ENCODE measurements at places on chromosomes 11 and 22.

DNA sequence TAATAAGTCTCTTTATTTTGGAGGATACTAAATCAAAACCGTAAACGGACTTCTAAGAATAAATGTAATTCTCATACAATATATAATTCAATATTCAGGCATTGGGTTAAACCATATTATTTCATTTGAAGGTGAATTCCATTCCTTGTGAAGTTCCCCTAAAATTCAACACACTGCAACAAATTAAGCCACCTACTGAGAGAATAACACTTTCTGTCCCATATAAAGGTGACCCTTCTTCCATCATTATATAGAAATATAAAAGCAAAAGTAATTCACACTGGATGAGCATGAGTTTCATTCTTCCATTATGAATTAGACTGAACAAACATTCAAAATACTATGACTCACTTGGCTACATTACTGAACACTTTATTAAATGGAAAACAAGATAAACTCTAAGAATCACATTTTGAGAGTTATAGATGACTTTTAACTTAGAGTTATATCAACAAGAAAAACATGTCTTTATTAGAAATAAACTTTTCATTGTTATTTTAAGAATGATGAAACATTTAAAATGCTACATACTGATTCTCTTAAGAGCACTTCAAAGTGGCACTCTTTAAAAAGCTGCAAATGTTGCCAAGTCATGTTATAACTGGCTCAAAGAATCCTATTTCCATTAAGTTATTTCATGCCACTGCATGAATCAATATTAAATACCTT lies 2.8 kb downstream of the SESN3 start:
- DNase-seq = no peak

DNA sequence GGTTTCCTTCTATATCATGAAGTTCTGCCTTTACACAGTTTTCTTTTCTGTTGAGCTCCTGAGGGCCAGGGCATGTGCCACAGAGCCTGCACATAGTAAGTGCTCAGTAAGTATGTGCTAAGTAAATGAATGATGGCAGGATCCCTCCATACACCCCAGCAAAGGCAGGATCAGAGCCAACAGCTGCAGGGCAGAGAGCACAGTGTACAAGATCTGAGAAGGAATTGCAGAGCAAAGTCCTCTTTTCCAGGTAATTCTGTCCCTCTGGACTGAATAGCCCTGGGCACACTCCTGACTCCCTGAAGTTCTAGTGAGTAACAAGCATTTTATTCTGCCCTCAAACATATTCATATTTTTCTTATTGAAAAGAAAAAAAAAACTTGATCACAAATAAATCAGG lies 117.7 kb downstream of the GALNT18 start:
- no peak for DNase-seq

DNA sequence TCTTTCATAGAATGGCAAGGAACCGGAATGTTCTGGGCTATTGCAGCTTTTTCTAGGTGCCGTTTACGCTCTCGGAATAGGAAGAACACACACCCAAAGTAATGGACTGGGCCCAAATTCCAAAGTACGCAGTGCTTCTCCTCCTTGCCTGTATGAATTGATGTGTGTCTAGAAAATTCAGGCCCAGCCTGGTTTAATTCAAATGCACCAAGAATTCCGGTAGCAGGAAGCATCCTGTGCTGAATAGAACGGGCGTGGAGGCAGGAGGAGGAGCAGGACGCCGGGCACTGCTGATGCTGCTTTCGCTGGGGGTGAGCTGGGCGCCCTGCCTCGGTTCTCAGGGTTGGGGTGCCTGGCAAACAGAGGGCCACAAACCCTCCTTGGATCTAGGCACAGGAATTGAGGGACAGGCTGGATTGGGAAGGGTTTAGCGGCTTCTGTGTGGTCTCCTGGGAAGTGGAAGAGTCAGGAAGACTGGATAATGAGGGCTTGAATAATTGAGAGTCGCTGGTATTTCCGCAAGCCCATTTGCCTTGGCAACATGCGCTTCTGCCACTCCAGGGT lies 2.0 kb downstream of the PARVB start:
- no peak for DNase-seq

DNA sequence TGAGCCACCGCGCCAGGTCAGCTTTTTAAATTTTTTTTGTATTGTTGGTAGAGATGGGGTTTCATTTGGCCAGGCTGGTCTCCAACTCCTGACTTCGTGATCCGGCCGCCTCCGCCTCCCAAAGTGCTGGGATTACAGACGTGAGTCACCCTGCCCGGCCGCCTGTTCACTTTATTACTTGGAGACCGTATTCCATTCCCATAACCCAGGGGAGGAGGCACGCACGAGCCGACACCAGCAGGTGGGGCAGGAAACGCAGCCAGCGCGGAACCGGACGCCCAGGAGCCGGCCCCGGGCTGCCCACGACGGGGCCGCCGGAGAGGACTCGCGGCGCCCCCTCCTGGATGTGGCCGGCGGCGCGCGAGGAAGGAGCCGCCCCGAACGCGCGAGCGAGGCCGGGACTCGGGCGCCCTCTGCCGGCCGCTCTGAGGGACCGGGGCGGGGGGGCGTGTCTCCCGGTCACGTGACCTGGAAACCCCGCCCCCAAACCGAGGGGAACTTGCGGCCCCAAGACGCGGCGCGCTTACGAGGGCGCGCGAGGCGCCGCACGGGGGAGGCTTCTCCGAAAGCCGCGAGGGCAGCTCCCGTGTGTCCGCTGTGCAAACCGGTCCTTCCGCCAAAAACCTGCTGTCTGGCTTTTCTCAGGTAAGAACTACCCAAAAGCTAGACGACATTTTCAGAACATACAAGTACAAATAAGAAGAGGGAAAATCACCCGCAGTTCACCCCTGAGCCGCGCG lies 11.6 kb upstream of the RNH1 start:
- peak; percentile 93 for DNase-seq

DNA sequence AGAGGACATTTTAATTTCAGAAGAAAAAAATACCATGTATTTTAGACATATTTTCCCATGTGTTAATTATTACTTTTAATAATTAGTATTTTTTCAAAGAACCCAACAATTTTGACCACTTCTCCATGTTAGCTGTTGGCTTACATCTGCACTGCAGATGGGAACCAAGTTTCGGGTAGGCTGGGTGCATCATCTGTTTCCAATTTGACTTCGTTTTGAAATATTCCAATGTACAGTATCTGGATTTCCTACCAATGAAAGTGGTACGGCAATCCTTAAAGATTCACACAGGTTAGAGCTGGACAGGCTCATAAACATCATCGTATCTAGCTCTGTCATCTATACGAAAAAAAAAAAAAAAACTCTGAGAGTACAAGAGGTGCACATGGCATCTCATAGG lies 670.2 kb downstream of the OPCML start:
- no peak for DNase-seq

DNA sequence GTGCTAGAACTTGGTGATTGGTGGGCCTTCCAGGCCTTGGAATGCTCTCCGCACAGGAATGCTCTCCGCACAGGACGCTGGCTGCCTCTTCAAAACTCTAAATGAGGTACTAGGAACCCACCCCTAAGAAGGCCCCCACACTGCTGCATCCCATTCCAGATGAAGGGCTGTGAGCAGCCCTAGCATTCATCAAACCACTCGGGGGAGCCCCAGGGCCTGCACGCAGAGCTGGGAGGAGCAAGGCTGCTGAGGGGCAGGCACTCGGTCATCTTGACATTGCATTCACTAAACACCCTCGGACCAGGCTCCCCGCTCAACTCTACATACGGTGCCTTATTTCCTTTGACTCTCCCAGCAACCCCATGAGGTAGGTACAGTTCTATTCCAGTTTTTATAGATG lies 49.2 kb upstream of the EMID1 start:
- DNase-seq = peak; percentile 51

- DNase-seq = no peak
Measured at GRCh38 chr11:31809857-31810778, 1.0 kb downstream of the PAX6 start.

- no peak for DNase-seq
Measured at GRCh38 chr11:88250566-88251242, 75.5 kb upstream of the RAB38 start.

DNA sequence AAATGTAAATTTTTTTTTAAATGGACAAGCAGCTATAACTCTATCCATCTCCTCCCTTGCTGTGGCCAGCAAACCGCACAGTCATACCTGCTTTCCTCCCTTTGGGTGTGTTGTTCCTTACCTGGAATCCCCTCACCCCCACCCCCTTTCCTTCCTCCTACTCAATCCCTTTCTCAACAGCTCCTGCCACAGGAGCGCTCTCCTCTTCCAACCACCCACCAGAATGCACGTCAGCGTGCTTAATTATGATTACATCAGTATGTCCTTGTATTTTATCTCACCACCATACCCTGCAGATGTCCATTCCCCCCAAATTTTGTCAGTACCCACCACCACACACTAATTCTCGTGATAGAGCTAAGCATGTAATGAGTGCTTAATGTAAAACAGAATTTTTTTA lies 60.9 kb upstream of the LMO2 start:
- no peak for DNase-seq

DNA sequence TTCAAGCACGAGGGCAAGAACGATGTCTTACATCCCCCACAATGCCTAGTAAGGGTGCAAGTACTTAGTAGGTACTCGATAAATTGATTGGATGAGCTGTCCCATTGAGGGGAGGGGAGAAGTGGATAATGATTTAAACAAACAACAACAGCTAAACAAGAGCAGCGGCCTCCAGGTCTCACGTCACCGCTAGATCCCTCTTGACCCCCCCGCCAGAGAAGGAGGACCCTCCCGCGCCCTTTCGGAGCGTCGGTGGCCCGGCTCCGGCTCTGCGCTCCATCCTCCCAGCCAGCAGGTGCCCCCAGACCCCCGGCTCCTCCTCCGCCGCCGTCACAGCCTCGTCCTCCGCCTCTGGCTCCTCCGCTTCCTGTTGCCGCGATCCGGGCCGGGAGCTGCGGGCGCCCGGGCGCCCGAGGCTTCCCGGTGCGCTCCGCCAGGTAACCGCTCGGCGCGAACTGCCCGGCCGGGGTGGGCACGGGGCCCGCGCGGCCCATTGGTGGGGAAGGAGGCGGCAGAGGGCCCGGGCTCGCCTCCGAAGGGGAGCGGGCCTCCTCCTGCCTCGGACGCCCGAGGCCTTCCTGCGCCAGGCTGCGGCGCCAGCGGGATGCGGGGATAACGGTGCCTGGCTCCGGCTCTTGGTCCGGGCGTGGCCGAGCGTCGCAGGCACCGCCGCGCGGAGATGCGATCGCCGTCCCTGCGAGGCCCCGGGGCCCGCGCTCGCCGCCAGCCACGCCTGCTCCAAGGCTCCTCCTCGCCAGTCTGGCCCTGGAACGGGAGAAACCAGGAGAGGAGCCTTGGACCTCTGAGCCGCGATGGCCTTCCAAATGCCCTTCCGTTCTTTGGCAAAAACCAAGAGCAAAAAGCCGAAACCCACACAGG lies at the start of gene TLCD5:
Gene TLCD5 (plus strand): TSS at position 368 of the 879 bp plus-strand sequence. CDS start 2,143 bp downstream, outside the sequence.
- no peak for DNase-seq

DNA sequence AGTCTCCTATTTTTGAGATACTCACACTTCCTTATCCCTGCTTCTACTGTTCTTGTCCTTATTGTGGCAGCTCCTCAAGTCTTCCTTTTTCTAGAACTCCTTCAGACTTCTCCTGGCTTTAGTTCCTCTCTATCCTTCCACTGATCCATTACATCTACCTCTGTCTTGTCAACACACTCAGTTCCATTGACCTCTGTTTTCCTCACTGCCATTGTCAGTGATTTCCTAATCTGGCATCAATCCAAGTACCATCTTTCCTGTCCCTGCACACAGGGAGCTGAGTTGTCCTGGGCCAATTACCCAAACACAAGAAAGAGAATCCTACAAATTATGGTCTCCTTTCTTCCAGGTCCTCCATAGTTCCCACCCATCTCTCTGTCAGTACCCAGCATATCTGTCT lies 27.9 kb upstream of the RIC3 start:
- no peak for DNase-seq

GRCh38 chr22:38167988-38168407 lies 13.6 kb downstream of the PLA2G6 start:
- DNase-seq = peak; percentile 77

- no peak for DNase-seq
Measured at GRCh38 chr11:45374653-45375059, 88.5 kb upstream of the SYT13 start.

GRCh38 chr22:46355996-46356471 lies 20.5 kb downstream of the TRMU start:
- no peak for DNase-seq

DNA sequence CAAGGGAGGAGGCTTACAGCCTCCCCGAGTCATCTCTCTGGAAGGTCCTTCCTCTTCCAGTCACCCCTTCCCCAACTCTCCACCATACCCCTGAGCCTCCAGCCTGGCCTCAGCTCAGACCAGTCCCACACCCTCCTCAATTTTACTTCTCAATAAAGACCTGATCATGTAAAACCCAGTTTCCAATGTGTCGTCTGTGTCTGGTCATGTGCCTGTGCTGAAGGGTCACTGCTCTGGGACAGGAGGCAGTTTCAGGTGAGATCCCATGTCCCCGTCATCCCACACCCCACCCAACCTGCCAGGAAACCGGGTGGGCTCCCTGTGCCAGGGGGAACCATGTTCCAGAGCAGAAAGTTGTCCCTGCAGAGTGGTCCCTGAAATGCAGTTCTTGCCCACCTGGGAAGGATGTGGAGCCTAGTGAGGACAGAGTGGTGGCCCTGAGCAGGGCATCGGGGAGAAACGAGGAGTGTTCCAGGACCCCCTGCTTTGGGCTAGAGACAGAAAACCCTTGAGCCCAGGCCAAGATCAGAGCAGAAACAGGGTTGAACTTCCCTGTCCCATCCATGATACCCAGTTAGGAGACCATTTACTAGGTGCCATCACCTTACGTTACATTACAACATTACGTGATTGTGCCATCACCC lies 19.4 kb downstream of the IGLL5 start:
- DNase-seq = no peak

- DNase-seq = no peak
Measured at GRCh38 chr22:19960491-19961200, 19.0 kb upstream of the TXNRD2 start.

DNA sequence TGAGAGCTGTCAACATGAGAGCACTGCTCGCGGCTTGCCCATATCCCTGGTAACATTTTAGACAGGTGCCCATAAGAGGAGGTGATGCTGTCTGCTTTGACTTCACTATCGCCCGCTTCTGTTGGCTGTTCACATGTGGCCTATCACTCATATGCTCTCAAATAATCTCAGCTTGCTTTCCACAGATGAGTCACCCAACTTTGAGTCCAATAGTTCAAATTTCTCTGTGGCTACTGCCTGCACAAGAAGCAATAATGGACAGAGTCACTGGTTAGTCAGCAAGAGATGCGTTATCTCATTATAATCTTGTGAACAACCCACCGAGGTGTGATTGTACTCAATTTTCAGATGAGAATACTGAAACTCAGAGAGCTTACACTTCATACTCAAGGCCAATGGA lies 1714.1 kb downstream of the LRRC4C start:
- DNase-seq = no peak

GRCh38 chr22:24091551-24092420 lies 80.7 kb downstream of the CABIN1 start:
- peak; percentile 83 for DNase-seq

DNA sequence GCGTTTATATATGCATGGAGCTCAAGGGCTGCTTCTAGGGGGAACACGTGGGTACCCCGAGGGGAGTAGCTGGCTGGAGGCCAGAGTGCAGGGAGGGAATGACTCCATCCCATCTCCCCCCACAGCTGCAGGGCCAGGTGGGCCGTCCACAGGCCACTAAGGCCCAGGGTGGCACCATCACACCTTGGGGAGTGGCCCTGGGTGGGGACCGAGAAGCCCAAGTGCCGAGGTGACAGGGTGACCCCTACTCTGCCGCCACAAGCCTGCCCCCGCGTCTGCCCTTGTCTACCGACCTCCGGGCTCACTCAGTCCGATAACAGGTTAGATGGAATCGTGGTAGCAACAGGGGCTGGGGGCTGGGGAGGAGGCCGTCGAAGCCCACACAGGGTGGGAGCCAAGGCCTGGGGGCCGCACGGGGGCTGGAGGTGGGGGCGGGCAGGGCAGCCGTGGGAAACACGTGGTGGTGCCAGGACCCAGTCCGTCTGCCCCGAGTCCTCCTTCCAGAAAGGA lies 125.7 kb downstream of the KCNQ1OT1 start:
- no peak for DNase-seq

All from cardiac septum (tissue), 1 donor.